ENCODE measurements at places on chromosomes 7 and 10.
A peak's percentile ranks its signal among the peaks of the same experiment; 100 is the strongest.

DNA sequence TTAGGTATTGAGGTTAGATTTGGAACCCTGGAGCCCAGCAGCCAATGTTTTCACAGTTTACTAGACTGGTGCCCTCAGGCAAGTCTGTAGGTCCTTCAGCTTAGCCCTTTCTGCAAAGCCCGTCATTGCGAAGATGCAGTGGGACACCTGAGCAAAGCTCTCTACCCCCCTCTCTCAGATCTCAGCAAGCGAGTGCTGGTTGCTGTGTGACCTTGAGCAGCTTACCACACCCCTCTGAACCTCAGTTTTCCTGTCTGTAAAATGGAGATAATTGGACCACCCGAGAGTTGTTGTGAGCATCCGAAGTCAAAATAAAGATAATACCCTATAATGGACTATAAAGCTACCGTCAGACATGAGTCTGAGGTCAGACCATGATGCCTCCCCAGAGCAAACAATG, 3.7 kb downstream of the NPC1L1 start:
- DNase-seq = no peak

- DNase-seq = no peak
Observed at GRCh38 chr7:55246171-55246570, 119.0 kb upstream of the LANCL2 start.

GRCh38 chr7:26186364-26187311, 13.9 kb downstream of the HNRNPA2B1 start:
- DNase-seq = no peak

DNA sequence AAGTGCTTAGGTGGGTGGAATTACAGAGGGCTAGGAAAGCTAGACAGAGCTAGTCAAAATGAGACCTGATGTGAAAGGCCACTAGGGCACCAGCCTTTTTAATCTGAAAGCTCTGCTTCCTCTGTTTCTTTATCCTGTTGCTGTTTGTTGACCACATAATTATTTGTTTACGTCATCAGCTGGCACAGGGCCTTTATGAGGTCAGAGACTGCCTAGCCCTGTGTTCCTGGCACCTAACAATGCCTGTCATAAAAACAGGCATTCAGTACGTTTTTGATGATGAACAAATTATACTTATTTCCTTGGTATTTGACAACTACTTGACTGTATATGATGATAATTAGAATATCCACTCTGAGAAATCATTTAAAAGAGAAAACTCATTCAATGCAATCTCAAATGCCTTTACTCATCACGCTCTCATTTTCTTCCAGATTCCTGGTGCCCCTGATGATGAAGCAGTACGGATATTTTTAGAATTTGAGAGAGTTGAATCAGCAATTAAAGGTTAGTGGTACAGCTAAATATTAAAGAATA, 26.0 kb downstream of the RBM17 start:
- no peak for DNase-seq

DNA sequence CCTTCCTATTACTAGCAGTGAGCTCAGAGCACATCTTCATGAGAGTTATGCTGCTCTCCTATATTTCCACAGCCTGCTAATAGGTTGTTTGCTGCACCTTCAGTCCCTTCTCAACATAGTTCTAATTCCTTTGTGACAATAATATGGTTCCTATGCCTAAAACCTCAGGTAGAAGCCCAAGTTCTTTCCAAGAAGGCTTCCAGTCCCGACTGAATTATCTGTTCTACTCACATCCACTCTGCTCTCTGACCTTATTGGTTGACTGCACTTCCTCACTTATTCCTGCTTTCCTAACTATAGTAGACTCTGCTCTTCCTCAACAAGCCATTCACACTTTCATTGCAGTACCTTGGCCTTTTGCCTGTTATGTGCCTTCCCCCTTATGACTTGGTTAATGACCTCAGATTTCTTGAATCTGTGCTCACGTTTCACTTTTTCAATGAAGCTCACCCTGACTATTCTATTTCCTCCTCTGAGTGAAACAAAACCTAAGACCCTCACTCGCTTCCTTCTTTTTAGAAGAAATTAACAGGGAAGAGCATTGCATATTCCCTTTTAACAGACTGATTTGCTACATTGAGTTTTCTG, 132.7 kb downstream of the MDFIC start:
- DNase-seq = no peak

DNA sequence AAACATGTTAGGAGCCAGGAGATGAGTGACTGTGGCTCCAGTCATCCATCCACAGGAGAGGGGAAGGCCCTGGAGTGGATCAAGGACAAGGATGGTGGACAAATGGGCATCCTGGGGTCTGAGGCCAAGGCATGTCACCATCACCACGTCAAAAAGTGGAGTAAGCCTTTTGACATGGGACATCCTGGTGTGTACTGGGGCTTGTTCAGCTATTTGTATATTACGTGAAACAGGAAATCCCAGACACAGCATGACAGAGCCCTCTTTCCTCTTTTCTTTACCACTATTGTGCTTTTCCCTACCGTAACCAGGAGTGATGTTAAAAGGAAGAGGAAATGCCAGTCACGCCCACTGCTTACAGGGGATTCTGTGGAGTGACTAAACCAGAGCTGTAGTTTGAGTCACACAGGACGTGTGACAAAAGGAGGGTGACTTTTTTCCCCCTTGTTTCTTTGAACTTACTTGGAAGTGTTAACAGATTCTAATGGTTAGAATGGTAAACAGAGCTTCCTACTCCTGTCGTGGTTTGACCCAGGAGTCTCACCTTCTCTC, 15.4 kb downstream of the ACSL5 start:
- DNase-seq = peak; percentile 17

GRCh38 chr7:18177815-18178660, 150.4 kb upstream of the PRPS1L1 start:
- no peak for DNase-seq

GRCh38 chr7:6271694-6272440, 557 bp downstream of the CYTH3 start:
- DNase-seq = peak; percentile 15

DNA sequence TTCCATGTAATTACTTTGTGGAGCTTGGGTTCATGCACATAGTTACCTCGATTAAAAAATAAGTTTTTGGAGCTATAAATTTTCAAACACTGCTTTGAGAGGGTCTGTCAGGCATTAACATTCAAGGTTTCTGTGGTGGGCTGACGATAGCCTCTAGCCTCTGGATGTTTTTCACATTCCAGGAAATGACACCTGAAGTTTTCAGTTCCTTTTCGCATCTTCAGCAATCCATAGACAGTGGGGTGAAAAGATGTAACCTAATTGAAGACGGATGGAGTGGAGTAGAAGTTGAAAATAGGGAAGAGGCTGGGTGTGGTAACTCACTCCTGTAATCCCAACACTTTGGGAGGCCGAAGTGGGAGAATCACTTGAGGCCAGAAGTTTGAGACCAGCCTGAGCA, 197.7 kb downstream of the AUTS2 start:
- DNase-seq = no peak

DNA sequence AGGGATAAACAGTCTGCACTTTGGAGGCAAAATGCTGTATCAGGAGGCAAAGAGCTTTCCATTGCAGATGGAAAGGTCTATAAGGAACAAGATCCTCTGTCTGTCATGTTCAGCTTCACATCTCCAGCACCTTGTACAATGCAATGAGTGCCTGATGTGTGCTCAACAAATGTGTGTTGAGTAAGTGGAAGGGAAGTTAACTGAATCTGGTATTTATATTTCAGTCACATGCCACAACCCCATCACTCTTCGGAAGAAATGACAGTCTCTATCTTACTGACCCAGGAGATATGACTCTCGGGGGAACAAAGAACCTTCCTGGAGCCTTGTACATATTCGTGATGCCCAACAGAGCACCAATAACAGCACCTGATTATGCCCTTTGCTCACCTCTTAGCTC, 20.0 kb upstream of the DNAJC1 start:
- no peak for DNase-seq

DNA sequence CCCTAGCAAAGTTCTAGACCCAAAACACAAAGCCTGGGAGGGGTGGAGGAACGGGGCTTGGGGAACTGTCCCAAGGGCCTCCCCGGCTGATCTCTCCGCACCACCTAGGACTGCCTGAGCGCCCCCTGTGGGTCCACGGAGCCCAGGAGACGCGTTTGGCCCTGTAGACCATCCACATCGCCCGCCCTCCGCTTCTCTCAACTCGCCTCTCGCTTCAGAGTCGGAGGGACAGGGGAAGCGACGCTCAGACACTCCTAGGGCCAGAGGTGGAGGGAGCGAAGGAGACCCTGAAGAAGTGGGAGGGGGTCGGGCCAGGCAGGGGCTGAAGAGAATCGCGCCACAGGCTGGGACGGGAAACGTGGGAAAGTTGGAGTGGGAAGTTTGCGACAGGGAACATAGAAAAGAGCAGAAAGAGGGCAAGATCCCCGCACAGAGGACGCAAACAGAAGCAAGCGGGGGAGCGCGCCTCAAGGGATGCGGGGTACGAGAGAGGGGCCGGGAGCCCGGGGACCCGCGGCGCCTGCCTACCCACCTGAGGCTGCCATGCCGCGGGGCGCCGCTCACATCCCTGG, 378 bp downstream of the PIK3AP1 start:
- peak; percentile 9 for DNase-seq

DNA sequence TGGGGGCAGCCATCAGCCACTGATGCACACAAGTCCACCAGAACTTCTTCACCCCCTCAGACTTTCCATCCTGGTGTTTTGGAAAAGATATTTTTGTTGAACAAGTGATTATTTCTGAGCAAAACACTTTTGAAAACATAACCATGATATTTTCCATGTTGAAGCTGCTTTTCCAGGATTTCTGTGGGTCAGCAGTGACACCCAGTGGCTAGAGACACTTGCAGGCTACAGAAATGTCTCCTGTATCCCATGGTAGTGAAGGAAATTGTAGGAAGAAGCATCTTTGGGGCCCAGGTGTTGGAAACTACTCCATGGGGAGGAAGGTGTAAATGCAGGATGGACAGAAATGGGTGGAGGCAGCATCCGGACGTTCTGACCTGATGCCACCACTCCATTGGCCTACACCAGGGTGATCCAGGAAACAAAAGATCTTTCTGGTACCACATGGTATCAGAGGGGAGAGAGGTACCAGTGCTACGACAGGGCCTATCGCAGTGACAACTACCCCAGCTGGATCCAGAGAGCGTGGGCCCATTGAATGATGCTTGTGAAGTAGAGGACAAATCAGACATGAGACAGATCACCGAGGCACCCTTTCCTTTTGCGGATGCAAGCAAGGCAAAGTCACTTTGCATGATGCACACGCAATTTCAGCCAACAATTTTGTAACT, 111.7 kb upstream of the COBL start:
- DNase-seq = no peak

DNA sequence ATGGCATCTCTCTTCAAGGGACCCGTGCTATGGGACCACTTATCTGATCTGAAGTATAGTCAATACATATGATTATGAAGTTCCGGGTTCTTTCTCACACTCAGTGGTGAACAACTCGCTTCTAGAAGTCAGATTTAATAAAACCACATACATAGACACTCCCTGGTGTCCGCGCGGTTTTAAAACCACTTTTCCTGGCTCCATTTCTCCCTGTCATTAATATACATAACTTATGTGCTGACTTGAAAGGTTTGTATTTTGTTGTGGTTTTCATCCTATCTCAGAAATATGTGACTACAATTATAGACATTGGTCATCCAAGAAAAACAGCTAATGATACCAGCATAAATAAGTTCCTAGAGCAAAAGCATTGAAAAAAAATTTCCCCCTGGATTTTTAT, 34.0 kb downstream of the SVIL start:
- no peak for DNase-seq

DNA sequence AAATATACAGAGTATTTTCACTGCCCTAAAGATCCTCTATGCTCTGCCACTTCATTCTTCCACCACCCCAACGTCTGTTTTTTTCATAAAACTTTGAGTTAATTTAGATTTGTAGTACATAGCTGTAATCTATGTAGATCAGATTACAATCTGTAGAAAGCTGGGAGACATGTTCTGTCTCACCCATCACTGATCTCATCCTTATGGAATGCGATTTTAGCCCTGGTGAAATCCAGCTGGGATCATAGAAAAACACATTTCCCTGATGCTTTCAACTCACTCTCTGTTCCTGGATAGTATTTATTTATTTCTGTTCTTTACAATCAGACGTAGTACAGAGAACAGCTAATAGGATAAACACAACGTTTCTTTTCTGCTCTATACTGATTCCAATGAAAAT, 521.0 kb downstream of the KIF20B start:
- no peak for DNase-seq

DNA sequence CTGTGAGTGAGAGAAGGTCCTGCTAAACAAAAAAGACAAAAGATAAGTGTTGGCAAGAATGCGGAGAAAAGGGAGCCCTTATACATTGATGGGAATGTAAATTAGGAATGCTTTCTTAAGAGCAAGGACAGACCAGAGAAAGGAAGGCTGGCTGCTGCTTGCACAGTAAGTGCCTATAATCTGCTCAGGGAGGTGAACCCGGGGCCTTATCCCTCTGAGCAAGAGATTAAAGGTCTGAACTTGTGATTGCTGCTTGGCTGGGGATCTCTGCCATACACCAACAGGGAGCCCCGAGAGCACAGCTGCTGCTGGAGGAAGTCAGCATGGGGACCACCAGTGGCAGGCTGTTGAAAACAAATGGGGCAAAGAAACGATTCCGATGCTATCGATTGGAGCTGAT, 32.0 kb upstream of the CRTAC1 start:
- no peak for DNase-seq

DNA sequence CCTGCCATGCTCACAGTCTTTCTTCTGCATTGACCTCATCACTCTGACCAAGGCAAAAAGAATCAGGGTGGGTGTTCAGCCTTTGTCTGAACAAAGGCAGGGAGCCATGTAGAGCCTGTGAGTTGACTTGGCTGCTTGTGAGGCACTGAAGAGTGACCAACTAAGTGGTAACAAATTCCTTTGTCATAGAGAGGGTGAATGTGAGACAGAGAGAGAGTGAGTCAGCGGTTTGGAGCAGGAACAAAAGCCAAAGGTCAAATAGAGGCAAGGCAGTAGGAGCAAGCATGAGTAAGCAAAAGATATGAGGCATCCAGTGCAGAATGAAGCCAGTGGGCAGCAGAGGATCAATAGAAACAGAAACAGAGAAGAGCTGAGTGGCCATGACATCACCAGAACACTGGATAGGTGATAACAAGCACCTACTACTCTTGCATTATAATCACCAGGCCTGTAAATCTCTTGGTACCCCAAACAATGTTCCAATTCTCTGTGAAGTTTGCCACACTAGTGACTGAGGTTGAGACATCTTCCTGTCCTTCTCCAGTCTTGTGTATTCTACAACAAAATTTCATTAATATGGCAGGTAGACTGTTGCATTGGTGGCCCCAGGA, 116.2 kb upstream of the LAMB4 start:
- no peak for DNase-seq

- DNase-seq = no peak
Observed at GRCh38 chr7:5622746-5623145, 158.7 kb downstream of the RNF216 start.
